ENCODE measurements at places on chromosomes 4 and X.

GRCh38 chrX:41553688-41554087 is 106.5 kb downstream of the NYX start:
- DNase-seq, result no peak

DNA sequence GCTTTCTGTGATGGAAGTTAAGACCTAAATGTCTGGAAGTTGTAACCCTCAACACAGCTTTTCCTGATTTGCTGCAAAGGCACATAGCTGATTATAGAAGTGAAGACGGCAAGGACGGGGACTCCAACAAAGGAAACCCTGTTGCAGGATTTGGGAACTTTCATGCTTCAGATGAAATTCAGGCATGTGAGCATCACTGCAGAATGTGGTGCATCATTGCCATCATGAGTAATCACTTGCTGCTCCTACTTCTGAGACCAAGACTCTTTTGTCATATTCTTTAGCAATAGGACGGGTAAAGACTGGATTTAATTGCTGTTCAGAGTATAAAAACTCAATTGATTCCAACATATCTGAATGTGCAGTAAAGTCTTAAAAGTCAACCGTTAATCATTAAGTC is 35.8 kb downstream of the YIPF6 start:
- no peak for DNase-seq

DNA sequence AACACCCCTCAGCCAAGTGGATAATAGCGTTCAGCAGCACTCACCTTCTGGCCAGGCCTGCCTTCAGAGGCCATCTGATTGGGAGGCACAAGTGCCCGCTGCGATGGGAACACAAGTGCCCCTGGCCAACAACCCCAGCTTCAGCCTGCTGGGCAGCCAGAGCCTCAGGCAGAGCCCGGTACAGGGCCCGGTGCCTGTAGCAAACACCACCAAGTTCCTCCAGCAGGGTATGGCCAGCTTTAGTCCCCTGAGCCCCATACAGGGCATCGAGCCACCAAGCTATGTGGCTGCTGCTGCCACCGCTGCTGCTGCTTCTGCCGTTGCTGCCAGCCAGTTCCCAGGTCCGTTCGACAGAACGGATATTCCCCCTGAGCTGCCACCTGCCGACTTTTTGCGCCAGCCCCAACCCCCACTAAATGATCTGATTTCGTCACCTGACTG is 55.9 kb upstream of the MTM1 start:
- no peak for DNase-seq

- DNase-seq, result no peak
These were observed 12.1 kb downstream of the ACSL4 start for GRCh38 chrX:109720947-109721346.

DNA sequence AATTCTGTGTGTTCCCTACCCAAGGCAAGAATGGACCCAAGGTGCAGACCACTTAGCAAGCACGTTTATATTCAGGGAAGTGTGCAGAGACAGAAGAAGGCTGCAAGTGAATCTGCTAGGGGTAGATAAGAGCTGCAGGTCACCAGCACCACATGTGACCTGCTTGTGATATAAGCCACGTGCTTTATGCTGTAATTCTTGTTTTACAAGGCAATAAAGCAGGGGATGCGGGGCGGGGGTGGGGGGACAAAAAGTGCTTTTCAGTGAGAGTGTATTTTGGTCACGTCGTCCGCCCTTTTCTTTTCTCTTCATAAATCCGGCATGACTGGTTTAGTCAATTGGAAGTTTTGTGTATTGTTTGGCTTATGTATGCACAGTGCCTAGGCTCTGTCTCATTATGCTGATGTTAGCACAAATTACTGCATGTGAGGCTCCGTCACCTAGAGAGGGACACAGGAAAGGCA is 192.7 kb downstream of the RBMX2 start:
- DNase-seq, result no peak

DNA sequence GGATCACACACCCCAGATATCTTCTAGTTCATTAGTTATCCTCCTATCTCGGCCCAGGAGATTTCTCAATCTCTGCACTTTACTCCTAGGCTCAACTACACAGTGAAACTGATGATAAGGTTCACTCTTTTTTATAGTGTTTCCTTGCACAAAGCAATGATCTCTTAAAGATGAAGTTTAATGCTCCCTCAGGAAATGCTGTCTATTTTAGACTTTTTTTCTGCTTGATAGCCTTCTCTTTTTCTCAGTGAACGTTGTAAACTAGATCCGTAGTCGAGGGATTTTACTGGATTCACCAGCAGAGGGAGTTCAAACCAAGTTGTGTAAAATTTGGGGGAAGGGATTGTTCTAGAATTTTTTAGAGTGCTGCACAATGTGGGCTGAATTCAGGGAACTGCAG is 269.6 kb downstream of the GBA3 start:
- peak; percentile 49 for DNase-seq

DNA sequence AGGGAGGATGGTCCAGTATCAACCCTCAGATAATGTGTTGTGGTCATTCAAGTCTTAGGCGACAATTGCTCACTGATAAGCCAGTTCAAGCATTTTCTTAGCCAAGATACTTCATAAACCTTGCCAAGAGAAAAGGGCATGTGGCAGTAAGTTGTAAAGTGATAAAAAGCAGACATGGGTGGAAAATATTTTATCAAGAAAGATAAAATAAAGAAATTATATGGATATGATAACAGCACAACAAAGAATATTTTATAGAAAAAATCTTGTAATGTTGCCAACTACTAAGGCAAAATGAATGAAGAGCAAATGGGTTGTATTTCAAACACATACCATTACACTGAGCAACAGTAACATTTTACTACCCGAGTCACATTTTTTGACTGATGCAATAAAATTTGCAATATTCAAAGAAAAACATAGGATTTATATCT is 217.4 kb upstream of the PITX2 start:
- DNase-seq, result no peak

DNA sequence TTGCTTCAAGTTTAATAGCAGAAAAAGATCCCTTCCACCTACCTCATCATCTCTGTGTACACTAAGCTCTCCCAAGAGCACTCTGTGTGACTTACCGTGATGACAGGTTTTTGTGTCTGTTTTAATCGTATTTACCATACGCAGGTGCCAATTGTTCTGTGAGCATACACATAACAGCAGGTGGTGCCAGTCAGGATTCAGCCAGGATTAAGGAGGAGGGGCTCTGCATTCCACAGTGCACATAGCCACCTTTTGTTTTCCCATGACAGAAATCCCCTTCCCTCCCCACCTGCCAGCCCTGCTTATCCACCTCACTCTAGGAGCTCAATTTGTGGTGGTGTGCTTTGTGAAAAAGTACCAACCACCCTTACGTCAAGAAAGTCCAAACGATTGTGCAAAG is 14.8 kb downstream of the ANK2 start:
- no peak for DNase-seq

- no peak for DNase-seq
These were observed 119.1 kb upstream of the CNKSR2 start for GRCh38 chrX:21255032-21255618.

GRCh38 chr4:56512166-56512565 is 6.6 kb downstream of the ARL9 start:
- no peak for DNase-seq

DNA sequence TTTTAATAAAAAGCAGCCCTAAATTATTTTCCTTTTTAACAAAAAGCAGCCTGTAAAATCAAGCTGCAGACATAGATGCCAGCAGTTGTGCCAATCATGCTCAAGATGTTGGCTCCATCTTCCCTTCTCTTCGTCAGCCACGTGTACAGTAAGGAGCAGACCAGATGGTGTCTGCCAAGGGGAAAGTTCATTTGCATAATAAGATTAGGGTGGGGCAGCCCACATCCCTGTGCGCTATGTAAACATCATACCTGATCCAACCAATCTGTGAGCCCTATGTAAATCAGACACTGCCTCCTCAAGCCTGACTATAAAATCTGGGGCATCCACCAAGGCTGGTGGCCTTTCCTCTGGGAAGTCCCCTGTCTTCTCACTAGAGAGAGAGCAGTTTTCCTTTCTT is 23.1 kb upstream of the C1GALT1C1 start:
- DNase-seq, result peak; percentile 7

DNA sequence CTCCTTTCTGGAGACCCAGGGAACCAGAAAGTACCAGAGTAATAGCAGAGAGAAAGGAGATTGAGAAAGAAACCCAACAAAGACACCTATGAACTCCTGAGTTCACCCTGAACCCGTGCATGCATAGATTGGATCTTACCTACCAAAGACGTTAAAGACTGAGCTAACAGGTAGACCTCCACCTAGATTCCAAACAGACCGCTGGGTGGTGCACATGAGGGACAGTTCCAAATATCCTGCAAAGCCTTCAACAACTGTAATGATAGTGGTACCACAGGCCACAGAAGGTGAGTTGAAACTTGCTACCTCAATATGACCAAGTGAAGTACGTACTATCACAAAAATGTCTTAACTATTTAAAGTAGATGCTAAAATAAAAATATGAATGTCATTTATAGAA is 34.0 kb upstream of the NR0B1 start:
- DNase-seq, result peak; percentile 12

GRCh38 chrX:9231491-9231890 is 197.6 kb upstream of the FAM9B start:
- no peak for DNase-seq

GRCh38 chr4:110869862-110870572 is 247.1 kb upstream of the PITX2 start:
- peak; percentile 28 for DNase-seq

- DNase-seq, result no peak
These were observed 23.9 kb downstream of the ADRA2C start for GRCh38 chr4:3790006-3790561.

DNA sequence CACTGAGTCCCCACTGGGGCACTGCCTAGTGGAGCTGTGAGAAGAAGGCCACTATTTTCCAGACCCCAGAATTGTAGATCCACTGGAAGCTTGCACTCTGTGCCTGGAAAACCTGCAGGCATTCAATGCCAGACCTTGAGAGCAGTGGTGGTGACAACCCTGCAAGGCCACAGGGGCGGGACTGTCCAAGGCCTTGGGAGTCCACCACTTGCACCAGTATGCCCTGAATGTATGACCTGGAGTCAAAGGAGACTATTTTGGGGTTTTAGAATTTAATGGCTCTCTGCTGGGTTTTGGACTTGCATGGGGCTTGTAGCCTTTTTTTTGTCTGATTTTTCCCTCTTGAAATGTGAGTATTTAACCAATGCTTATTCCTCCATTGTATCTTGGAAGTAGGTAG is 145.8 kb downstream of the MSN start:
- no peak for DNase-seq

GRCh38 chrX:13433298-13433605 is 113.4 kb upstream of the ATXN3L start:
- DNase-seq, result no peak

DNA sequence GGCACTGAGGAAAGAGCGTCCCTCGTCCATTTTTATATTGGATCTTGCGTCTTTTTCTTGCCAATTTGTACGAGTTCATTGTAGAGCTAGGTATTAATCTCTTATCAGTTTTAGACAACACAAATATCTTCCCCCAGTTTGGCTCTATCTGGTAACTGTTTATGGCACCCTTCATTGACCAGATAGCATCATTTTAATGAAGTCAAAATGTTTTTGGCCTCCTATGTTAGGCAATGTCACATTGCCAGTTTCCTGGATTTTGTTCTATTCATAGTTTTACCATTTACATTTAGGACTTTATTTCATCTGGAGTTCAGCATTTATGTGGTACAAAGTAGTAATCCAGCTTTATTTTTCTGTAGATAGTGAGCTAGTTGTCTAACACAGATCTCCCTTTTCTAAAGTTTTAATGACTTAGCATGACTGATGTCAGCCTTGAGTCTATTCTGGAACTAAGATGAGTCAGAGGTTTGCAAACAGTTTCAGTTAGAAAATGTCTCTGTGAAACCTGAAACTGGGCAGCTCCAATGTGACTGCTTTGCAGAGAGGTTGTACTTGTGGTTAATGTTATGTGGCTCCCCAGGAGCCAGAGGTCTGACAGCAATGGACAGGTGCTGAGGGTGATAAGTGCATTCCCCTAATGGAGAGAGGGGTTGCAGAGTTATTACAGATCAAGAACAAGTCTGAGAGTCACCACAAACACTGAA is 5.3 kb upstream of the STBD1 start:
- peak; percentile 66 for DNase-seq

DNA sequence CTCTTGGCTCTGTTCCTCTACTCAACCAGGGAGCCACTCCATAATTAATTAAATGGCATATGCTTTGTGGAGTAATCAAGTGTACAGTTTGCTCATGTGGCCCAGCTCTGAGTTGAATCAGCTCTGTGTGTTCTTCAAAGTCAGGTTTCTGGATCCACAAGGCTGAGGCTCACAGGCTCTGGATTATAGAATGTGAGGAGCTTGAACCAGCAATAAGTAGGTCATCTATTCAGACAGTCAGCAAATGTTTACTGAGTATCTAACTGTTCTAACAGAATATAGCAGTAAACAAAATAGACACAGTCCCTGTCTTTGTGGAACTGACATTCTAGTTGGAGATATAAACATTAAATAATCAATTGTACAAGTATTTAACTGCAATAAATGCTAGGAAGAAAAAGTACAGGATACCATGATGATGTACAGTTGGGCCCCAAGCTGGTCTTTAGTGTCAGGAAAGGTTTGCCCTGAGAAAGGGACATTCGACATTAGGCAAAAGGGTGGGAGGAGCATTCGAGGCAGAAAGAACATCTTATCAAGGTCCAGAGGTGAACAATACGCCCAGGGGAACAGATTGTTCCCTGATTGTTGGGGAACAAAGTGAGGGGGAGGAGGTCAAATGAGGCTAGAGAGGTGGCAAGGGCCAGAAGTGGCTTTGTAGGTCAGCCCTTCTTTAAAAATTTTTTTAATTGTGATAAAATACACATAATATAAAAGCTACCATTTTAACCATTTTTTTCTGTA is 20.5 kb upstream of the TSR2 start:
- no peak for DNase-seq

DNA sequence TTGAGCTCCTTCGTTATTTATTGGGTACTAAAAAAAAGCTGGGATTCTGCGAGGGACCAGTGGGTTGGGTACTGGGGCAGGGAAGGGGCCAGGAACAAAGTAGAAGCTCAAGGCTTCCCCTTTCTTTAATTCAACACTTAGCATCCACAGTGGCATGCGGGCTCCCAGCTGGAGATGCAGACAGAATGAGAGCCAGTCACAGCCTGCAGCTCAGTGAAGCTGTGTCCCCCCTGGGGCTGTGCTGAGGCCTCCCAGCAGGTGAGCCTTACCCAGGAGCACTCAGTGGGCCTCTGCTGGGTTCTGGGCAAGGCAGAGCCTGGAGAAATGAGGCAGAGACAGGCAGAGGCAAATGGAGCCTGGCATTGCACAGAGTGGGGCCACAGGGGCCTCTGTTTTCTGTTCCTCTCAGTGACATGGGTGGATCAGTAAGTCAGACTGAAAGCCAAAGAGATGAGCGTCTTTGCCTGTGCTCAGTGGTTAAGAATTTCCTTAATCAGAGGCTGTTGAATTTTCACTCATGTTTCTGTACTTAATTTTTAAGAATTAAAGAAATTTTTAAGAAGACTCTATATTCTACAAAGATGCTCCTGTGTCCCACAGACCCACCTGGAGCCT is 181.4 kb upstream of the RBPJ start:
- no peak for DNase-seq

GRCh38 chr4:109708990-109709389 is 5.7 kb upstream of the CASP6 start:
- no peak for DNase-seq

- peak; percentile 68 for DNase-seq
These were observed 42.9 kb upstream of the INTS6L start for GRCh38 chrX:135477576-135477975.
